PC-9 (cell line): ENCODE measurements at places on chromosomes 11 and 22.

GRCh38 chr22:38412435-38413084 is 42.4 kb downstream of the KCNJ4 start:
- DNase-seq = peak; percentile 32

- DNase-seq = no peak
Measured at GRCh38 chr11:11253497-11253896, 99.6 kb downstream of the CSNK2A3 start.

GRCh38 chr11:74775762-74776161 is 27.1 kb downstream of the RNF169 start:
- no peak for DNase-seq

GRCh38 chr11:70437111-70437784 is 38.9 kb downstream of the CTTN start:
- DNase-seq = no peak

- no peak for DNase-seq
Measured at GRCh38 chr11:33383075-33383919, 126.1 kb downstream of the HIPK3 start.

- peak; percentile 79 for DNase-seq
Measured at GRCh38 chr11:87352759-87353707, 315.3 kb downstream of the TMEM135 start.

GRCh38 chr22:34454598-34454997 is 534.3 kb upstream of the LARGE1 start:
- DNase-seq = no peak

- no peak for DNase-seq
Measured at GRCh38 chr11:78420796-78421209, 3.2 kb upstream of the GAB2 start.

GRCh38 chr11:122981388-122982264 is at the start of gene BSX:
TSS of gene BSX (minus strand) at chr11:122981834. CDS start at chr11:122981671, 163 bp downstream.
- peak; percentile 49 for DNase-seq

DNA sequence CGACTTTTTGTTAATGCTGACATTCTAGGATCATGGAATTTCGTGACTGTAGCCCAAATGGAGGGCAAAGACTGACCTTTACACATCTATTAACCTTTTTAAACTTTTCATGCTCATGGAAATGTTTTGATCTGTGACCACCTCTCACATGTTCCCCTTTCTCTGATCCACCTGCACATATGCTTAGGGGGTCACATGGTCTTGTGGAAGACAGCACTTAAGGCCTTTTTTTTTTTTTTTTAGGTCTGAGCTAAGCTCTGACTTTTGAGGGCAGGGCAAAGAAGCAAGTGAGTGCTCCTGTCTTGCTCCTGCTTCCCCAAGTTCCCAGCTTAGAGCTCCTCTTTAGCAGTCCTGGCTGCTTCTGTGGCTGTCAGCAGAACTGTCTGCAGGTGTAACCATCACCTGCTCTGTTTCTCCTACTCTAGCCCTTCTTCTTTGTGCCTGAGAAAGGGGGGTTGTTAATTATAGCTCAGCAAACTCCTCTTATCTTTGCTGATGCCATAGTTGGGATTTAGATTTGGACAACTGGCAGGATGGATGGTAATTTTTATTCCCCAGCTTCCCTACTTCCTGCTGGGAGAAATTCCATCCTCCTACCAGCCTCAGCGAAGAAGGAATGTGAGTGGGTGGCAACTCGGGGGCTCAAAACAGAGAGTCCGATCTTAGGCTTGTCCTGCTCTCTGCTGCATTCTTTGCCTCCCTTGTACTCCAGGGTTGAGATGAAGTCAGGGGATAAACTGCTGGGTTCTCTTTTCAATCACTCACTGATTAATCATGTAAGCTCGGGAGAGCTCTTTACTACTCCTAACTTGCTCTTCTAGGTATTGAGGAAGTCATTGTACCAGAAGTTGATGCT is 64.4 kb downstream of the GRAMD1B start:
- DNase-seq = no peak

- no peak for DNase-seq
Measured at GRCh38 chr11:70030412-70030811, 47.7 kb upstream of the ANO1 start.

DNA sequence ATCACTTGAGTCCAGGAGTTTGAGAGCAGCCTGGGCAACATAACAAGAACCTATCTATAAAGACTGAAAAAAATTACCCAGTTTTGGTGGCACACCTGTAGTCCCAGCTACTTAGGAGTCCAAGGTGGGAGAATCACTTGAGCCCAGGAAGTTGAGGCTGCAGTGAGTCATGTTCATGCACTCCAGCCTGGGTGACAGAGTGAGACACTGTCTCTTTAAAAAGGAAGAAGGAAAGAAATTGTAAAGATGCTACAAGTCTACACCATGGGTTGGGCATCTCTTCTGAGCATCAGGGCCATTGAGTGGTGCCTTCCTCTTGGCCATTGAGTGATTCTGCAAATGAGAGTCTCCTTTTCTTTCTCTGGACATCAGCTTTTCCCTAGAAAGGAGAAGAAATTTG is 15.7 kb upstream of the MTMR3 start:
- DNase-seq = no peak

GRCh38 chr11:133678191-133678590 is 145.9 kb upstream of the OPCML start:
- no peak for DNase-seq

- no peak for DNase-seq
Measured at GRCh38 chr22:41501209-41501608, 32.3 kb downstream of the ACO2 start.

DNA sequence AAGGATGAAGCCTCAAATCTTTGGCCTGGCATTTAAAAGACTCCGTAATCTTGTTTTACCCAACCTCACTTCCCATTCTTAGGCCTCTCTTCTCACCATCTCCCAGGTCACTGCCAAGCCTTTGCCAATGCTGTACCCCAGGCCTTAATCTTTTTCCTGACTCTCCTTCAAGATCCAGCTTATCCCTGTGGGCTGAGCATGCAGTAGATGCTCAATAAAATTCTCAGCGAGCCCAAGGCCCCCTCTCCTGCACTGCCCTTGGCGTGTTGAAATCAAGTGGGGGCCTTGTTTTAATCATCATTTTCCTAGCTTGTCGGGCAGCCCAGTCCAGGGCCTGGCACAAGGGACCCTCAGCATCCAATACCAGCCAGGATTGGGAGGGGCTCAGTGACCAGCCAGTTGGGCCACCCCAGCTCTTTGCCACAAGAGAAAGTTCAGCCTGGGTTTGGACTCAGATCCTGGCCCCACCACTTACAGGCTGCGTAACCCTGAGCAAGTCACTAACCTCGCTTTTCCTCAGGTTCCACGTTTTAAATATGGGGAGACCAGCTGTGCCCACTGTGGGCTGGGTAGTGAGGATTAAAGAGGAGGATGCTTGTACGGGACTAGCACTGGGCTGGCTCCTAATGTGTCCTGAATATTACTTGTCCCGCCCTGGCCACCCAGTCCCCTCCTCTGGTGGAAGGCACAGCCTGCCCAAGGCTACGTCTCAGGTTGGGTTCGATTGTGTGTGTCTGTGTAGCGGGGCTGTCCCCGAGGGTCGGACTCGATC is 943 bp upstream of the YWHAH start:
- DNase-seq = no peak

GRCh38 chr11:15057329-15057728 is 16.1 kb upstream of the CALCB start:
- no peak for DNase-seq

GRCh38 chr11:86117001-86117711 is 48.3 kb upstream of the PICALM start:
- no peak for DNase-seq

DNA sequence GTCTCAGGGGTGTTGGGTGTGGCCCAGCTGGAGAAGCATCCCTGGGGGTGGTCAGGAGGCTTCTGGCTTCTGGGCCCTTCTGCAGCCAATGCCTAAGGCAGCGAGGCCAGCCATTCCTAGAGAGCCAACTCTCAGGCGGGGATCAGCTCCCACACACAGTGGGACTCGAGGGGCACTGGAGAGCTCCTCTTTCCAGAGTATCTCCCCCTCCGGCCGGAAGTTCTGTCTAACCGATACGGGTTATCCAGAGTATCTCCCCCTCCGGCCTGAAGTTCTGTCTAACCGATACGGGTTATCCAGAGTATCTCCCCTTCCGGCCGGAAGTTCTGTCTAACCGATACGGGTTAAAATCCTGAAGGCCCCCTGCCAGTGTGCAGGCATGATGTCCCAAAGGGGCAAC is 71.2 kb upstream of the B3GAT1 start:
- DNase-seq = no peak

GRCh38 chr11:32105871-32106560 is 15.1 kb downstream of the RCN1 start:
- peak; percentile 32 for DNase-seq

DNA sequence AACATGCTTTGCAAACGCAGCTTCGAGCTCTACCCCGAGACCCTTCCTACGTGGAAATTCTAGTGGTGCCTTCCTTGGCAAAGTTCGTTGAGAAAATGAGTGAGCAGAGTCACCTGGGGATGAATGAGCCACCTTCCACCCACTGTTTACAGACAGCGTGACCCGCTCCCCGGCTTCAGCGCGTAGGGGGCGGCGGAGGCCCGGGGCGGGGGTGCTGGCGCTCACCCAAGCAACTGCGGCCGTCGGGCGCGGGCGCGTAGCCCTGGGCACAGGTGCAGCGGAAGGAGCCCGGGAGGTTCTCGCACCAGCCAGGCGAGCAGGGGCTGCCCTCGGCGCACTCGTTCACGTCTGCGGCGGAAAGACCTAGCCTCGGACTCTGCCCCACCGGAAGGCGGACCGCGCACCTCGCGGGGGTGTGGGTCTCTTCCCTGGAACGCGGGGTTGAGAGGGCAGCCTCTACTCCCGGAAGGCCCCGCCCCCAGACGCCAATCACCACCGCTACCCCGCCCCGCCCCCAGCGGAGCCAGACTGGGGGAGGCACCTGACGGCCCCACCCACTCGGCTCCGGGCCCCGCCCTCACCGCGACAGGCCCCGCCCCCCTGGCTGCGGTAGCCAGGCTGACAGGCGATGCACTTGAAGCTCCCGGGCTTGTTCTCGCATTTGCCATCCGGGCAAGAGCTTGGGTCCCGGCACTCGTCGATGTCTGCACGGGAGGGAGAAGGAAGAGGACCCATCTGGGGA is 11.8 kb downstream of the LTBP3 start:
- DNase-seq = no peak

DNA sequence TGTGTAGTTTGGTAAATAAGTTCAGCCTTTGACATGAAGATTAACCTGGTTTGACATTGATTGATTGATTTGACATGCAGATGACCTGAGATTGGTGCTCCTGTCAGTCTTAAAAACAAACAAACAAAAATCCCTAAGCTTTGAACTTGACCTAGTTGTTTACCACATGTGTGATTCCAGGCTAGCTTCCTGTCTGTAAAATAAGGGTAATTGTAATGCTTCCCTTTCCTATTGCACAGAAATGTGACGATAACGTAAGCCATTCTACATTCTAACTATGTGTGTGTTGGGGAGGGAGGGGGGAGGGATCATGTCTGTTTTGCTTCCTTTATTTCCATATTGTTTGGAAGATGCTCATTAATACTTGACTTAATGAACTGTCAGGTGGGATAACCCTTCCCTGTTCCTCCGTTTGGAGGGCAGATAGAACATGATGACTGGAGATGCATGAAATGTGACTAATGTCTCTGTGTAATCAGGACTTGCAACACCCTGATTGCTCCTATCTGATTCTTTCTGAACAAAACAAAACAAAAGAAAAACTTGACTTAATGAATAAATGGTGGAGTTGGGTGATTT is 106.1 kb upstream of the CLMP start:
- DNase-seq = no peak

DNA sequence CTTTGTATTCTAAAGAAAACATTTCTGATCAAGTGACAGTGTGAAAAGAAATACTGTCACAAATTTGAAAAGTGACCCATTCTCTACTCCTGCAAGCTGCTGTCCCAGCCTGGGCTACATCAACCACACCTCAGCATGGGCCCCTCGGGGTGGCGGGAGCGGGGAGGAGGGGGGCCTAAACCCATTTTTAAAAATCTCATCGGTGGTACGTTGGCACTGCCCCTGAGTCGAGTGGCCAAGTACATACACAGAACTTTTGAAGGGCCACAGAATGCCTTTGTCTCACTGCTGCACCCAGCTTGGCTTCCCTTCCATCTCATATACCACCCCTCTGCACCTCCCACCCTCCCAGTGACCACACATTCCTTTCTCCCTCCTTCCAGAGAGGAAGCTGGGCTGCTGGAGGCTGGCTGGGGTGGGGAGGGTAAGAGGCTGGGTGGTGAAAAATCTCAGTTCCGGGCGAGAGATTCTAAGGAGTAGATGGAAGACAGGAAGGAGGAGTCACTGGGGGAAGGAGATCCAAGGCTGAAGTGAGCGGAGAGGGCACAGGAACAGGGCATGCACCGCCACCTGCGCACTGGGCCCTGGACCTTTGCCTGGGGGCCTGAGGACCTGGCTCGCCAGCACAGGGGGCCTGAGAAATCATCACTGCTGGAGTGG is 21.1 kb downstream of the FXYD6 start:
- DNase-seq = no peak

DNA sequence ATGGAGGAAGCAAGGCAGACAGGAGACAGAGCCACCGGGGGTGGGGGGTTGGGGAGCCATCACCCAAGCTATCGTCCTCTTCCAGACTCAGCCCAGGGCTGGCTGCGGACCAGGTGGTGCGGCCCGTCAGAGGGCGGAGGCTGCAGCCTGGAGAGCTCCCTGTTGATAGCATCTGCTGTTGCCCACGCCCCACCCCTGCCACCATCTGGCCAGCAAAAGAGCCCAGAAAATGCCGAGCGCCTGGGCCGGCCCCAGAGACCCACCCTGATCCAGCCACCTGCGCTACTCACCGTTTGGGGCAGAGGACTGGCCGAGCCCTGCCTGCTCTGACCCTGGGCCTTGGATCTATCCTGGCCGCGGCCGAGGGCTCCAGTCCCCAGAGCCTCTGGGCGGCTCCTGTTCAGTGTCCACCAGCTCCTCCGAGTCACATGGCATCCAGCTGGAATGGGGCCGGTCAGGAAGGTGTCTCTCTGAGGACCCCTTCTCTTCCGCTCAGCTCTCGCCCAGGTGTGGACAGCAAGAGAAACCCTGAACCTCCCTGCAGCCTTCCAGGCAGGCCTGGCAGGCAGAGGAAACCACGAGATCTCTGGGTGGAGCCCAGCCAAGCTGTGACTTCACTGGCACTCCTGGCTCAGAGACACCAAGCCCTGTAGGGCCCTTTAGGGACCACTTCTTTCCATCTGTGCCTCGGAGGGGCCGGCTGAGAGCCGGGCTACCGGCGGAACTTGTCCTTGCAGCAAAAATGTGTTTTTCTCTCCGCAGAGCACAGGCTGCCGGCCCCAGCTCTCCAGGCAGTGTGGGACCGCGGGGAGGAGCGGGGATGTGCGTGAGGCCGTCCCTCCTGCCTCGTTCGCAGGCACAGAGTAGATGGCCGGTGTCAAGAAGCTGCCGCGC is at the start of gene MRGPRE:
Gene MRGPRE (minus strand): TSS at position 567 of the 894 bp plus-strand sequence. CDS start 3,618 bp downstream, outside the sequence.
- DNase-seq = peak; percentile 12

DNA sequence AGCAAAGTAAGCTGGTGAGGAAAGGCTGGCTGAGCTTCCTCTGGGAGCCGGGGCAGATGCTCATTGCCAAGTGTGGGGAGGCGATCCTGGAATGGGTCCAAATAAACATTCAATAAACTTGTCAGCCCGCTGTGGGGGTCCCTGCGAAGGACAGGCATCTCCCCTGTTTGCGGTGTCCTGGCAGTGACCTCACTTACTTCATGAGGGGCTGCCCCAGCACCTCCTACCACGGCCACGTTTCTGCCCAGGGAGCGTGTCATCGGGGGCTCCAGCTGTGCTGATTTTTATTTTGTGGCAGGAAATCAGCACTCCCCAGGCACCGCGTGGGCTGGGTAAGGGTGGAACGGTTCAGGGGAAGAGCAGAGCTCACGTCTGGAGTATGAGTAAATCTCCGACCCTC is 493.9 kb upstream of the B3GAT1 start:
- no peak for DNase-seq
